ENCODE measurements at places on chromosomes 7 and 10.

DNA sequence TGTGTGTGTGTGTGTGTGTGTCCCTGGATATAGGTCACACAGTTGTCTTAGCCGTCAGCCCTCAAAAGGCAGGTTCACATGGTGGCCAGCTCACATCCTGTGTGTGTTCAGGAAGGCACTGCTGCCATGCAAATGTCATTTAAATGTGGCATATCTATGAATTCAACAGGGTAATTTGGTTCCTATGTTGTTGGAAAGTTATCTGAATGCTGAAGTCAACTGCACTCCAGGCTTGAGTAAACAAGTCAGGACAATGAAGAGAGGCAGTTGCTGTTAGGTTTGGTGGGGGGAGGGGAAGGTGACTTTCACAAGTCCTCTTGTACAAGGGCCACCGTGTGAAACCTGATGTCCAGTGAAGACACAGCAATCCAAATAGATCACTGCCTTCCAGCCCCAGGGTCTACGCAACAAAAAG, 61.1 kb downstream of the PTPRE start:
- DNase-seq: no peak

DNA sequence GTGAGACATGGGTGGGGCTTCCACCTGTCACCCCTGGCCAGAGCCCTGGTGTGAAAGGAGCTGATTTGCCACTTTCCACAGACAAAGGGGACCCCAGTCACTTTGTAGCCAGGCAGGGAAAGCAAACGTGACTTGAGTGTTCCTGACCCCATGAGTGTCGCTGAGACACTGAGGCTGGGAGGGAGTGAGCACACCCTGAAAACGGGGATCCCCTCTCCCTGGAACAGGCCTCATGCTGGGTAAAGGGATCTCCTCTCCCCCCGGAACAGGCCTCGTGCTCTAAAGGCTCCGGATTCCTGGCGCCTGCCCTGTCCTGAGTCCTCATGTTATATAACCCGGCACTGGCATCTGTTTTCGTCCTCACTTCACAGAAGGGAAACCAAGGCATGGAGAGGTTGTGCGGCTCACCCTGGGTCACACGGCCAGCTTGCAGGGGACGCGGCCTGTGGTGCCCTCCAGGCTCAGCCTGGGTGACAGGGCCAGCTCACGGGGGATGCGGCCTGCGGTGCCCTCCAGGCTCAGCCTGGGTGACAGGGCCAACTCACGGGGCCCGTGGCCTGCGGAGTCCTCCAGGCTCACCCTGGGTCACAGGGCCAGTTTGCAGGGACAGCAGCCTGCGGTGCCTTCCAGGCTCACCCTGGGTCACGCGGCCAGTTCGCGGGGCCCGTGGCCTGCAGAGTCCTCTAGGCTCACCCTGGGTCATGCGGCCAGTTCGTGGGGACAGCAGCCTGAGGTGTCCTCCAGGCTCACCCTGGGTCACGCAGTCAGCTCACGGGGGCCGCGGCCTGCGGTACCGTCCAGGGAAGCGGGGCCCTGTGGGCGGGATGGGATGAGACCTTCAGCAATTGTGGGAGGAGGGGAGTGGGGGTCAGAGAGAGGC, 104.7 kb downstream of the PDGFA start:
- DNase-seq: no peak

GRCh38 chr10:114538181-114538906, 119.7 kb downstream of the ABLIM1 start:
- DNase-seq: no peak

GRCh38 chr7:41976411-41976810, 260.6 kb downstream of the GLI3 start:
- DNase-seq: no peak

DNA sequence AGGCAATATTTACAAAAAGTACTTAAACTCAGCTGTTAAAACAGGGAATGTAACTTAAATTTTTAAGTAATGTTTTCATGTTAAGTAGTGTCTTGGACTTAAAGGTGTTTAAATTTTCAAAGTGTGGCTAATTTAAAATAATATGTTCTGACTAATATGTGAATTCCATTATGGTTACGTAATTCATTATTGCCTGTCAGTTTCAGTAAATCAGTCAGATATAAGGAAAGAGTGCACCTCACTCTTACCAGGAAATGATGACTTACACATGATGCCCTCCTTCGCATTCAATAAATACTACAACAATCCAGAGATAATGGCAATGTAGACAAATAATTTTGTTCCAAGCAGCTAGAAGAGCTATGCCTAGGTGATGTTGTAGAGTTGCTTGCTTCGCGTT, 69.0 kb upstream of the WNT16 start:
- DNase-seq: no peak

GRCh38 chr10:58291538-58292174, 22.7 kb downstream of the CISD1 start:
- DNase-seq: no peak

DNA sequence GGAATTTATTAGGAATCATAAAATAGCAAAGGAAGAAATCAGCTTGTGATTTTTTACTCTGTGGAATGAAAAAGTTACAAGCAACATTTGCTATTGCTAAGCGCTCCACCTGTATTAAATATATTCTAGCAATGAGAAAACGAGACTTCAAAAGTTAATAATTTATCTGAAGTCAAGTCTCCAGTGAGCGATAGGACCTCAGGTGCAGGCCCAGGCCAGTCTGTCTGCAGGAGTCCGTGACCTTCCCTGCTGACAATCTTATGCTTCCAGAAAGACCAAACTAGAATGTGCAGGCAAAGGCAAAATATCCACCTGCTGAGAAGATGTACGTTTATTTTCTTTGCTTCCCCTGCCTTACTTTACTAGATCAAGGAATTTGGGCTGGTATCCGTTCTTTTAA, 22.7 kb downstream of the MRC1 start:
- DNase-seq: no peak

DNA sequence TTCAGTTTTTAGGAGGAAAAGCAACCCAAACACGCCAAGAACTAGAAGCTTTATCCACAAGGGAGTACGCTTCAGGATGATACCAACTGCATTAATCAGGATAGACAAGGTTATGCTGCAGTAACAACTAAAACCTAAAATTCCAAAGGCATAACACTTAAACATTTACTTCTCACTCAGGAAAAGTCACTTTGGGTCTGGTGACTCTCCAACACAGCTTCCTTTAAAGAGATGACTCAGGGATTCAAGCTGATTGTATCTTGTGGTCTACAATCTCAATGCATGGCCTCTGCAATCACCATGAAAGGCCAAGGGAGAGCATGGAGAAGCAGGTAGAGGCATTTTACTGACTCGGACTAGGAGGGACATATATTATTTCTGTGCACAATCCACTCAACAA, 315.8 kb downstream of the KCNMA1 start:
- no peak for DNase-seq

All from fibroblast of skin of left biceps (primary cell).